ENCODE measurements at places on chromosomes 1 and 21.

GRCh38 chr1:44237721-44238457 is 24.6 kb downstream of the DMAP1 start:
- peak; percentile 75 for ATAC-seq

DNA sequence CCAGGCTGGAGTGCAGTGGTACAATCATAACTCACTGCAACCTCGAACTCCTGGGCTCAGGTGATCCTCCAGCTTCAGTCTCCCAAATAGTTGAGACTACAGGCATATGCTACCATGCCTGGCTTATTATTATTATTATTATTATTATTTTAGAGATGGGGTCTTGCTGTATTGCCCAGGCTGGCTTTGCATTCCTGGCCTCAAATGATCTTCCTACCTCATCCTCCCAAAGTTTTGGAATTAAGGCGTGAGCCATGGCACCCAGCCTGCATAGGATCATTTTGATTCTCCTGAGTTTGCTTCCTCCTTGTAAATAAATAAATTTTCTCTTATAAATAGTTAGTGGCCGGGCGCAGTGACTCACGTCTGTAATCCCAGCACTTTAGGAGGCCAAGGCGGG is 6.2 kb downstream of the DDI2 start:
- ATAC-seq = no peak

- no peak for ATAC-seq
Measured at GRCh38 chr1:244445320-244446181, 6.2 kb downstream of the ADSS2 start.

GRCh38 chr1:219958875-219959417 is 30.6 kb upstream of the SLC30A10 start:
- ATAC-seq = peak; percentile 24

DNA sequence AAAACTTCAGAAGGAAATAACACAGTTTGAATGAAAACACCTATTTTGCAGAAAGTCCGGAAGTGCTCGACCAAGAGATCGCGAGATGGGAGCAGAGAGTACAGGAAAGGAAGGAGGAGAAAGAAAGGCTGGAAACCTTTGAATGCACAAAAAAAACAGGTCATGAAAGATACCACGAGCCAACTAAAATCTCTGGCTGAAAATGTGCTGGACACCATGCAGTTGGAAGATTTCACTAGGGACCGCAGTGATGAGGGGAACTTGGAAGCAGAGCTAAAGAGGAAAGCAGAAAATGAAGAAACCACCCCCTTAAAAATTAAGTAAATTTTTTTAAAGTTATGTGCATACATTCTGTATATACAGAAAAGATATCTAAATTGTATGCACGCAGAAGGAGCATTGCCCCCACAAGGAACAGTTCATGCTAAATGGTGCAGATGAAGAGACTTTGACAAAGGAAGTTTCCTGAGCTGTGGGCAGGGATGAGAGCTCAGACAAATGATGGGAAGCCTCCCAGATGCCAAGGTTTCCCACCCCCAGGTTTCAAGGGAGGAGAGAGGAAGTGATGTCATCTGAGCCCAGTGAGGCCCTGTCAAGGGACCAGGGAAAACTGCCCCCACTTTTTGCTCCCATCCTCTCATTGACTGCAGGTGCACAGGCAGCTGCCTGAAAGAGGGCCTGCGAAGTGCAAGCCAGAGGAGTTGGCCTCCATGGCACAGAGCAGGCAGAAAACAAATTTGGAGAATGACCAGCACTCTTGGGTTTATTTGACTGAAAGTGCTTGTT is 52.5 kb downstream of the ETS2 start:
- ATAC-seq = no peak

GRCh38 chr1:156795787-156796186 is 20.9 kb downstream of the SH2D2A start:
- no peak for ATAC-seq

DNA sequence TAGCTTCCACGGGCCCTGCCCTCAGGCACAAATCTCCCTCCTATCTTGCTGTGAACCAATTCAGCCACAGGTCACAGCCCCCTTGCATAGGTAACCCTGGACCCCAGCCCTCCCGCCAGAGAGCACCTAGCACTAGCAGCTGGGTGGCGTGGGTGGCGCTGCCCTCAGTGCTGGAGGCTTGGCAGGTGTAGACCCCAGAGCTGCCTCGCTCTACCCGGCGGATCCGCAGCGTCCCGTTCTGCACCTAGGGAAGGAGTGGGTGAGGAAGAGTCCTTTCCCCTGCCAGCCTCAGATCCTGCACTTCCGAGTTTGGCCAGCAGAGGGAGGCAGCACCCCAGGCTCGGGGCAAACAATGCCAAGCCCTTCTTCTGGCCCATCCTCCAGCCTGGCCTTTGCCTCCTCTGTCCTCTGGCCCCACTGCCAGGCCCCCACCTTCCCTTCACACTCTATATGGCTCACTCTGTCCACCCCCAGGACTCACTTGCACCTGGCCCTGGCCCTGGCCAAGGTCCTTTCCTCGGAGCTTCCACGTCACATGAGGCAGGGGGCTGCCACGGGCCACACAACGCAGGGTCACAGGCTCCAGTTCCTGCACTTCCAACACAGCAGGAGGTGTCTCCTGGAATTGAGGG is 9.0 kb downstream of the IGSF9 start:
- ATAC-seq = peak; percentile 80

- no peak for ATAC-seq
Measured at GRCh38 chr1:15370268-15370667, 39.4 kb upstream of the EFHD2 start.

GRCh38 chr1:36961062-36961615 is 73.2 kb downstream of the GRIK3 start:
- ATAC-seq = no peak

GRCh38 chr1:87584586-87584985 is 255.9 kb downstream of the LMO4 start:
- no peak for ATAC-seq

- ATAC-seq = no peak
Measured at GRCh38 chr1:32094746-32095521, 12.9 kb upstream of the KPNA6 start.

- no peak for ATAC-seq
Measured at GRCh38 chr1:1132956-1133750, 17.3 kb upstream of the C1orf159 start.

- ATAC-seq = no peak
Measured at GRCh38 chr1:33322109-33322508, 1.2 kb upstream of the A3GALT2 start.

- no peak for ATAC-seq
Measured at GRCh38 chr1:39288735-39289465, 84.4 kb downstream of the MACF1 start.

DNA sequence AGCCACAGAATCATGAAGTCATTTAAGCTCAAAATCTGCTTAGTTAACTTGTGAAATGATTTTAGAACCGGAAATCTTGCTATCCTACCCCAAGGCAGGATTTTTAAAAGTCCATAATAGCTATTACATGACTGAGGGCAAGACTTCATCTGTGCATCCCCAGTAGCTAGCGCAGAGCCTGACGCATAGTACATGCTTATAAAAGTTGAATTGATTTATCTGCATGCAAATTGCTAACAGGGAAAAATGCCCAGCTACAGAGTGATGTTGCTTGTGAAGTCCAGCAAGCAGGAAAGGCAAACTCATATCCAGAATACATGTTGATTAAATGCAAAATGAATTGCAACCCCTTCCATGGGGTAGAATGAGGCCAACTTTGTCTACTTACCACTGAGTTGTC is 8.1 kb upstream of the MAP1LC3C start:
- no peak for ATAC-seq

GRCh38 chr1:6891781-6892579 is 106.7 kb downstream of the CAMTA1 start:
- ATAC-seq = peak; percentile 45

DNA sequence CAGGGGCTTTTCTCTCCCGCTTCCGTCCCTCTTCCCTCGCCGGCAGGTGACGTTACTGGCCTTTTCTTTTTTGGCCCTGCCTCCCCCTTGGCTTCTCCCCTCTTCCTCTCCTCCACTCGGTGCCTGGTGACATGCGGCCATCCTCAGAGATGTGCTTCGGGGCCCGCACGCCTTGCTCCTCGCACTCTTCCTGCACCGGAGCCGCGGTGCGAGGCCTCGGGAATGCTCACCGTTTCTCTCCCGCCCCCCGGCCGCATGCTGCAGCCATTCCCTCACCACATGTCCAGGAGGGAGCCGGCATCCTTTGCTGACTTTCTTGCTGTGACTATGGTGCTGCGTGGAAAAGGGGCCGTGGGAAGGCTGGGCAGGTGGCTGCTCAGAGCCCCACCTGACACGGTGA is 39.3 kb downstream of the PDE9A start:
- ATAC-seq = no peak

- peak; percentile 29 for ATAC-seq
Measured at GRCh38 chr1:32816676-32817158, 441 bp downstream of the YARS1 start.

- no peak for ATAC-seq
Measured at GRCh38 chr1:214022229-214022791, 34.5 kb downstream of the PROX1 start.

DNA sequence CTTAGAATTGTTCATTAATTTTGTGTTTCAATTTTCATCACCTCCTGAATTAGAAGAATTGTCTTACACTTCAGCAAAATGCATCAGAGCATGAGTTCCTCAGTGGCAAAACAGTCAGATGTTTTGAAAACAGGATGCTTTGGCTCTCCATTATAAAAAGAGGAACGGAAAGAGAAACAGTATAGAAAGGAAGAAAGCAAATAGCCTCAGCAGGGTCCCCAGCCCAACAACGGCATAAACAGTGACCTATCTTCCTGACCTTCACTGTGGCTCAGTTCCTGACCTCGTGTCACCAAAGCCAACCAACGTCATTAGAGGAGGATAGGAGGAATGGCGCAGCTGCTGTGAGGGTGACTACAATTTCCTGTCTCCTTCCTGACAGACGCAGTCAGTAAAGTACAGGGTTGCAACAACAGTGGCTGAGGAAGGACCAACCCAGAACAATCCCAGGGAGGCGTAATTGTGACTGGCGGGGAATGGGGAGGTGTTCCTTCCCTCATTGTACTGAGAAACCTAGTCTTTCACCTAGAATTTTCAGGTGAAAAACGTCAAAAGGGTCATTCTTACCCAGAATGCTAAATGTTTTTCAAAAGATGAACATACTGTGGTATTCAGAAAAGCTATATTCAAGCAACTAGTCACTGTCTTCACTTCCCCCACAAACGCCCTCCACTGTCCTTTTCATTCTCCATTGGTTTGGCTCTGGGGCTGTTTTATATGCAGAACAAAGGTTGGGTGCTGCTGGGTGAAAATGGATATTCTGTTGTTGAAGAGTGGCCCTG is 197.9 kb upstream of the SGIP1 start:
- peak; percentile 82 for ATAC-seq

DNA sequence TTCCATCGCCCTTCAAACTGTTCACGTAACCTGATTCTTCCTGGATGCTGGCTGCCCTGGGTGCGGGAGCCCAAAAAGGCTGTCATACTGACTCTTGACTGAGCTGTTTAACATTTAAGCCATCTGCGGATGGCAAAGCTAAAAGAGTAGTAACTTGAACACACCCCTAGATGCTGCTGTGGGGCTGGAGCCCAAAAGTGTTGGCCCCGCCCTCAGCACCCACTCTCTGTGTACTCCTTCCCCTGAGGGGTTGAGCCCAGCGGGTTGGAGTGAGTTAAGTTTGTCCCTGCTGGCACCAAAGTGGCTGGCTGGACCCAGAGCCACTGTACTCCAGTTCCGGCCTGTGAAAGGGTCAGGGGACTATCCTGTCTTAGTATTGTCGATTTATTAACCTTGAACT is 640.6 kb downstream of the PTPRU start:
- ATAC-seq = no peak

- no peak for ATAC-seq
Measured at GRCh38 chr1:209926045-209926444, 12.0 kb upstream of the SYT14 start.

- ATAC-seq = no peak
Measured at GRCh38 chr1:245444147-245444828, 289.5 kb downstream of the KIF26B start.

- ATAC-seq = no peak
Measured at GRCh38 chr1:19645411-19646251, 1.5 kb downstream of the NBL1 start.

DNA sequence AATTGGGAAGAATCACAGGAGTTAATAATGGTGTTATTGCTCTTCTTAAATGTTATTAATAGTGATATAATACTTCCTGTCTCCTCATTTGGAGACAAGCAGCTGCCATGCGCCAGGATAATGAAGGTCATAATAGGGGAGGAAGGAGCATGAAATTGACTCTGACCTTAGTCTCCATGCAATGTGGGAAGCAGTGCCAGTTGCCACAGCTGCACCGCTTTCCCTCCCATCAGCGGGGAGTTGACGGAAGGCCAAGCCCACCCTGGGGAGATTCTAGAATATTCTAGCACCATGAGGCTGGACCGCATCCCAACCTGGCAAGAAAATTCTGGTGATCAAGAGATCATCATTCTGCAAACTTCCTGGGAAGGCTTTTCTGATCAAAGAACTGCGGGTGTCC is 11.0 kb upstream of the OLIG1 start:
- no peak for ATAC-seq

DNA sequence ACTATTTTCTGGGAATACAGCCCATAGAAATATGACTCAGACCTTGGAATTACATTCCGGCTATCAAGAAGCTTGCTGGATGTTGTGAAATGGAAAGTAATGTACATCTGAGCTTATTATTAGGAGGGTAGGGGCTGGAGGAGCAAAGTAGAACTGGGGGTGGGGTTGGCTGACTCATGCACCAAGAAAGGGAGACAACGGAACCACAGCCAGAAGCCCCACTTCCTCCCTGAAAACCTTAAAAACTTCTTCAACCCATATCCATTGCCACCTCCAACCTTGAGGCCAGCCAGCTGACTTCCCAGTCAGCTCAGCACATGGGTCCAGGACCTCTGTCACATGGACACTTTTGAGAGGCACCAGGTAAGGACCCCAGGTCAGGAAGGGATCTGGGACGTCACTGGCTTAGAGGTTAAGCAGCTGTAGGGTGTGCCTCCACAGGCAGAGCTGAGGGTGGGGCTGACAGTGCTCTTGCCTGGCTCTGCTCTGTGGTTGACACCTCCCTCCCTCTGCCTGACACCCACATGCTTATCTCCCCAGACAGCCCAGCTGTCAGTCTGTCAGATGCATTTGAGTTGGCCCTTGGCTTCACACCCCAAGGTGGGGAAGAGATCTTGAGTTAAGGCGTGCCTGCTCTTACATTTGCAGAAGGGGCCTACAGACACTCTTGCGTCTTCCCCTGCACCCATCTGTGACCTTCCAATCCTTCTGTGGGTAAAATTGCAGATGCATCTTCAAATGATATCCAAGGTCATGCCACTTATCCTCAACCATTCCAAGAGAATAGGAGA is 5.7 kb upstream of the ZNF683 start:
- peak; percentile 93 for ATAC-seq

DNA sequence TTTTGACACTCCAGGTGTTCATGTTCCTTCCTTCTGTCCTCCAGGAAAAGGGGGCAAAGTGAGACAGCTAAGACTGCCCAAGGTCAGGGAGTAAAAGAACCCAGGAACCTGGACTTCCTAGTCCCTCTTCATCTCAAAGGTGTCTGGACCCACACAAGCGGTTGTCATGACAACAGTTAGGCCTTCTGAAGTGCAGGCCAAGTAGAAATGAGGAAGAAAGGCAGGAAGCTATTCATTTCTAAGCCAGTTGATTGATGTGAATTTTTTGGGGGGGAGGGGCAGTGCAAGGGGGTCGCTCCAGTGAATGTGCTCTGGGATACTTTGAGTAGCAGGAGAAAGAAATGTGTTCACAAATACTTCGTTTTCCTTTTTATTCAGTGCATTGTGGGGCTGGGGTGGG is 114.3 kb downstream of the NAV1 start:
- no peak for ATAC-seq

- ATAC-seq = no peak
Measured at GRCh38 chr1:203751051-203751450, 13.9 kb upstream of the LAX1 start.

GRCh38 chr1:147494998-147495580 is 46.2 kb upstream of the BCL9 start:
- ATAC-seq = peak; percentile 99

- peak; percentile 20 for ATAC-seq
Measured at GRCh38 chr21:43917515-43918384, 52.7 kb downstream of the AGPAT3 start.

Measured in activated T-helper 17 cell treated with anti-CD3 and anti-CD28 coated beads, Interleukin-2, amount 50 U/mL, for 72 hours (primary cell).